Amniotic stem cell (primary cell): ENCODE measurements at places on chromosomes 11 and 22.

GRCh38 chr11:66882561-66883015, 25.7 kb downstream of the LRFN4 start:
- no peak for DNase-seq

DNA sequence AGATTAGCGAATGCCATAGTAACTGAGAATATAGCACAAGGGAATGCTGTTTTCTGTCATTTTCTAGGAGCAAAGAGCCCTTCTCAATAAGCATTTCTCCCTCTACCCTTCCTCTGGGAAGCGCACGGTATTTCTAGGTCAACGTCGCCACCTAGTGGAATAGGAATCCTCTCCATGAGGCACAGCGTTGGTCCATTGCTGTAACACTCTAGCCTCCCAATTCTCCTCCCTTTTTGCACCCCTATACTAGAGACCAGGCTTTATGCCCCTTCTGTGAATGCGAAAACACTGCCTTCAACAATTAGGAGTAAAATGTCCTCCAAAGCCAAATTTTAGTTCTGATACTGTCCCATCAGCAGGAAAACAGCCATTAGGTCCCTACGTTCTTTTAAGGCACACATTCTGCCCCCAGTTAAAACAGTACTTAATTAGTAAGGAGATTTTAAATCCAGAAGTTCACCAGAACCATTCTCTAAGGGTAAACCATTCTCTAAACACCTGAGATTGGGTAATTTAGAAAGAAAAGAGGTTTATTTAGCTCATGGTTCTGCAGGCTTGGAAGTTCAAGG, 12.8 kb upstream of the HYLS1 start:
- DNase-seq = peak; percentile 43

DNA sequence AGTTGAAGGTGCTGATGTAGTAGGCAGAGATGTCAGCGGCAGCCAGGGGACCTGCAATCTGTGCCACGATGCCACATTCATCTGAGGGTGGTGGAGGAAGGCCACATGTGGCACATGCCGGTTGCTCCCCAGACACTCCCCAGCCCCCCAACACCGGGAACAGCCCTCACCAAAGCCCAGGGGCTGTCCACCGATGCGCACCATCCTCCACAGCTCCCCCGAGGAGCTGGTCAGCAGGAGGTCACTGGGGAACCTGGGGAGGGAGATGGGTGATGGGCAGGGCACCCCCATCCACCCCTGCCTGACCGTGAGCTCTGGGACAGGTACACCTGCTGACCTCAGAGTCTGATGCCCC, 3.5 kb downstream of the CASTOR1 start:
- DNase-seq = no peak

DNA sequence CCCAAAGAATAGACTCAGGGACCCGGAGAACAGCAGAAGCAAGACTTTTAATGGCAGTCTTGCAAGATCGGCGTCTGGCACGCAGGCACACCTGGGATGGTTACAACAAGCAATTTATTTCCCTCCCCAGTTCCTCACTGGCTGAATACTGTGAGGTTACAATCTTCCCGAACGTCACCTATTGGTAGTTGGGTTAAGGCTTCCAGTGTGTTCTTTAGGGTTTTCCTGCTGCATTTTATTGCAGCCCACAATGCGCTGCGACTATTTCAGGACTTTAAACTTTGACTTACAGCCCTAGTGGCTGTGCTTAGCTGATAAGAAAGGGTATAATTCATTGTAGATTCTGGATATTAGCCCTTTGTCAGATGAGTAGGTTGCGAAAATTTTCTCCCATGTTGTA, 11.5 kb upstream of the TRIM68 start:
- DNase-seq = no peak

DNA sequence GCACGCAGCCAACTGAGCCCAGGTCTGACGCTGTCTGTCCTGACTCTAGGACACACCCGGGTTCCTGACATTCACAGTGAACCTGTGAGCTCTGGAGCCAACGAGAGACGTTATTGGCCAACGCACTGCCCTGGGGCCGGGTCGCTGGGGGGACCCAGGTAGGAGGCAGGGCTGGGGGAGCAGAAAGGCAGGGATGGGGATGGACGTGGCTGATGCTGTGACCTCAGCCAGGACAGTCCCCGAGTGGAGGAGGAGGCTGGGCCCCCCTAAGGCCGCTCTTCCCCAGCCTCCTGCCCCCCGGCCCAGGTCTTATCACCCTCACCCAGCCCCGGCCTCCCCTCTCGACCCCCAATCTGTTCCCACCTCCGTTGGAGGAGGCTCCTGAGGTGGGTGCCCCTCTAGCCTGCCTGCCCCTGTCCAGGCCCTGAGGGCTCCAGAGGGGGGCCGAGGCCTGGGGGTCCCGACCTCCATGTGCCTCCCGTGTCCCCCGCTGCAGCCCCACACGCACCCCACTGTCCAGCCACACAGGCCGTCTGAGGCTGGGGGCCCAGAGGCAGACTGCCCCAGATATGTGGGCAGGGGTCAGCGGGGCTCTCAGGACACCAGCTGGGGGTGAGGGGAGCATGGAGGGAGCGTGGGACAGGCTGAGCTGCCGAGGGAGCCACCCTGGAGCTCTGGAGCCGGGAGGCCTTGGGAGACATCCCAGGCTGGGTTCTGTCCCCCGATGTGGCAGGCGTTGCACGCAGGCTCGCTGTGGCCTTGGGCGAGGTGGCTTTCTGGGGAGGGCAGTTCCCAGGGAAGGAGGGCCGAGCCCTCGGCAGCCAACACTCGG, 29.2 kb upstream of the MUC5AC start:
- DNase-seq = no peak

DNA sequence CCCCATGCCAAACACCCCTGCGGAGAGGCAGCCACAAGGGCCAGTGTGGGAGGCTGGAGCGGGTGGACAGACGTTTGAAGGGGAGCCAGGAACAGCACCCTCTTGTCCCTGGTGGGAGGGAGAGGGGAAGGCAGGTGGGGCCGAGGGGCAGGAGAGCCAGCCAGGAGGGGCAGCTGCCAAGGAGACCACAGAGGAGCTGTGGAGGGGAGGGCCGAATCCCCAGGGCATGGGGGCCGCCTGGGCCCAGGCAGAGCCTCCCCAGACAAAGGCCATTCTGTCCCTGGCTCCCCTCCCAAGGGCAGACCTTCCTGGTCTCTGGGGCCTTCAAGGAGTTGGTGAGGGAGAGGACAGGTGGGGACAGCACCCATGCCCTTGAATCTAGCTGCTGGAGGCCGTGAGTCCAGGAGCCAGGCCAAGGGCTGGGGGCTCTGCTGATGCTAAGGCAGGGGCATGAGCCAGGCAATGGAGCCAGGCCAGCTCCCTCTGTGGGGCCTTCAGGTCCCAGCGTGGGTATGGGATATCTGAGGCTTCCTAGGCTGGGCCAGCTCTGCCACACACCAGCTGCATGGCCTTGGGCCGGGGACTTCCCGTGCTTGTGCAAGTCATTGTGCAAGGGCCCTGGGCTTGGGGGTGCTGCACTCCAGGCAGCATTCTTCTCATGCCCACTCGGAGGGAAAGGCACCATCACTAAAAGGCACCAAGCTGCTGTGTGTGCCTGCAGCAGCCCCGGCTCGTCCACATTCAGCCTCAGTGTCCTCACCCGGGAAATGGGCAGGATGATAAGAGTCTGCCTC, 11.4 kb downstream of the EMID1 start:
- no peak for DNase-seq

- no peak for DNase-seq
Observed at GRCh38 chr11:76708972-76709660, 38.6 kb upstream of the LRRC32 start.

DNA sequence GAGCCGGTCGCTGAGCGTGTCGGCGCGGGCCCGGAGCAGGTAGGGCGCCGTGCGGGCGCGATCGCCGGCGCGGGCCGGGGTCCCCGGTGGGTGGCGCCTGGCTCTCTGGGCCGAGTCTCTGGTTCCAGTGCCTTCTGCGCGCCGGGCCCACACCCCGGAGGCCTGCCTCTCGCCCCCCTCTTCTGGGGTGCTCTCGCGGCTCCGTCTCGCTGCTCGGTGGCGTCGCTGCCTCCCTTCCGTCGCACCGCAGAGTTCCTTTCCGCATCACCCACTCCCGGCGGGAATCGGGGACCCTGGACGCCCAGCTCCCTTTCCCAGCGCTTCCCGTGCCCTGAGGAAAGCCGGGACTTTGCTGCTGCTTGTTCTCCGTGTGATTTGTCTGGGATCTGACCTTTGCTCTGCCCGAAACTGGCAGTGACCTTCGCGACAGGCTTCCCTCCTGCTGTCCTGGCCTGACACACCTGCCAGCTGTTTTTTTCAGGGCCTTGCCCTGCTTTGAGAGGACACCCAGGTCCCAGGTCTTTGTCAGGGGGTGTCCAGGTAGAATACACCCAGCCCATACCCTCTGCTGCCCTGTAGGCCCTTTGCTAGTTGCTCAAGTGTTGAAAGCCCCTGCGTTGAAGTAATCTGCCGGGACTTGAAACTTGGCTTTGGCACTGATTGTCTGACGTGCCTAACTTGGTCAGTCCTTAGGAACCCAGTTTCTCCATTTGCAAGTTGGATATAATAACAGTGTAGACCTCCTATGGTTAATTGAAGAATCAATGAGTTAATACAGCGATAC, 711 bp downstream of the FDX1 start:
- DNase-seq = no peak

DNA sequence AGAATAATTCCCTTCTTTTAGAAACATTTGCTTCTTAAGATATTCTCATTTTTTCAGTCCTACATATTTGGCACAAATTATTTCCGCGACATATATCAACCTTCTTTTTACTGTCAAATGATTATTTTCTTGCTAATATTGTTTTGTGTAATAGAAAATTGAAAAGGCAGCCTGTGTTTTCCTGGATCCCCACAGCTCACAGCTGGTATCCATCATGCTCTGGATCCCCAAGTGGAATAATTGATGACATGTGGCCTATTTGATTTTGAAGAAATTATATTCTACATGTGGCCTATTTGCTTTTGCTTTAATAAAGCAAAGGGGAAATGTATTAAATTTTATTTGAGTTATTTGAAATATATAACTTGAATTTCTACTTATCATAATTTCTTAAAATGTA, 199.4 kb upstream of the LUZP2 start:
- DNase-seq = no peak

DNA sequence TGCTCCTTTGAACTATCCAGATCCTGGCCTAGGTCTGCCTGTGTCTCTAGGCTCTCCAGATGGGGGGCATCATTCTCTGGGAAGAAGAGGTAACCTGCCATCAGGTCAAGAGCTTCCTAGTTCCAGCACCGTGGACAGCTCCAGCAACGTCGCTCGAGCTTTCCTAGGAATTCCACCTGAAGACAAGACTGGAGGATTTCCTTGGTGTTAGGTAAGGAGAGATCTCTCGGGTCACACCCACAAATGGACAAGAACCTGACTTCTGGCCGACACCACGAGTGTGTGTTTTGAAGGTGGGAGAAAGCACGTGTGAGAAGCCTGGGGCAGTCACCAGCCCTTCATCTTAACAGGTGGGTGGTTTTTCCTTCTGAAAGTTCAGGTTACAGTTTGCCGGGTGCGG, 1.2 kb downstream of the PRG3 start:
- DNase-seq = no peak

- DNase-seq = no peak
Observed at GRCh38 chr11:113449743-113450142, 25.5 kb downstream of the DRD2 start.
